D341Med (cell line): ENCODE measurements at places on chromosomes 1 and 21.

DNA sequence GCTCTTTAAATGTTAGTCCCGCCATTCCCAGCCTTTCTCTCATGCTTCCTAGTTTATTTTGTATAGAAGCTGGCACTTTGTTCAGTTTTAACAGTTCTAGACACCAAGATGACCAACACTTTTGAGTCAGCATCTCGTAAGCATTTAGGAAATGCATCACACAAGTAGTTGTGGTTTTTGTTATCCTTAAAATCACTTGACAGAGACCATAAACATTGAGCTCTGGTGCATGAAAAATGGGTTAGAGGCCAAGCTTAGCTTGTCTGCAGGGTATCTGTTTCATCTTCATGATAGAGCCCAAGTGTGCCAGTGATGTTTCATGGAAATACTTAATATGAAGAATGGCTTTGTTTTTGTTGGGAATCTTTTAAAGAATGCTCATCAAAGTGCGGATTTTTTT lies 159.7 kb downstream of the DISP1 start:
- no peak for DNase-seq

DNA sequence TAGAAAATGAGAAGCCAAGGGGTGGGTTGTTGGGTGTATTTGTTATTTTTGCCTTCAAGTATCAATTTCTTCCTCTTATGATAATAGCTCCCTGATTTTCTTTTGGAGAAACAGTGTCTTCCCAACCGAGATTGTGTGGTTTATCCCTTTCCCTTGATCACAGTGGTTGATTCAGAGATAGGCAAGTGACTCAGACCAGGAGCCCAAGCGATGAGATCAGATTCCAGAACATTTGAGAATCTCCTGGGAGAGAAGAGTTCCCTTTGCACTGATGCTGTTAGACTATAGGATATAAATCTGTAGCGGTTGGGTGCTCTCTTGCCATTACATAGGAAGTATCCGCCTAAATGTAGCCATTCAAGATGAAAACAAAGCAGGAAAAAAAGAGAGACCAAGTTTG lies 90.1 kb upstream of the WDR26 start:
- no peak for DNase-seq

GRCh38 chr1:222634180-222635013 lies 16.5 kb downstream of the MIA3 start:
- DNase-seq: peak; percentile 71

DNA sequence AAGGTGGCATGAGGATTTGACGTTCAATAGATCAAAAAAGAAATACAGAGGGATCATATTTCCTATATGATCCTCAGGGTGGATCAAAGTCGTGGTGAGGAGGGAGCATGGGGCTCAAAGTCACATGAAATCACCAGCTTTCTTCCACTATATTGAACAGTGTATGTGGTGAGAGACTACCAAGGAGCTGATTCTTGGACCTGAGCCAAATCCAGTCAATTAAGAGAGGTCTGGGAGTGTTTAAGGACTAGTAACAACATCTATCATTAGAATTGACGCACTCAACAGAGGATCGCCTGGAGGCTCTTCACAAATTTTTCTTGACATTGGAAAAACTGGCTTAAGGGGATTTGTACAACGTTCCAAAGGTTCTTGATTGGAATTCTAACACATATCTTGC lies 267.7 kb upstream of the PROX1 start:
- DNase-seq: no peak

GRCh38 chr1:211781260-211781659 lies 49.3 kb downstream of the LPGAT1 start:
- DNase-seq: no peak

DNA sequence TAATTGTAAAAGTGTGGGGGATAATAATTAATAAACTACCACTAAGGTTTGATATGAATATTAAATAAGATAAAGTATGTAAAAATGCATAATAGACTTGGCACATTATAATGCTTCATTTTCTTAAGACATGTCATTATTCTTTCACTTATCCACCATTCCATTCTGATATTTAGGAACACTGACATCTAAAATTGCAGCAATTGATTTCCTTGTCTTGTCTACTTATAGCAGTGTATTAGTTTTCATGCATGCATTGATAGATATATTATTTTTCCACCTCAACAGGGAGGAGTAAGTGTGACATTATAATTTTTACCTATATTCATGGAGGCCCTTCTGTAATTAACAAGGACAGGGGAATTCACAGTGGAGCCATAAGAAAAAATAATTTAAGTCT lies 41.6 kb upstream of the RGS4 start:
- DNase-seq: no peak

DNA sequence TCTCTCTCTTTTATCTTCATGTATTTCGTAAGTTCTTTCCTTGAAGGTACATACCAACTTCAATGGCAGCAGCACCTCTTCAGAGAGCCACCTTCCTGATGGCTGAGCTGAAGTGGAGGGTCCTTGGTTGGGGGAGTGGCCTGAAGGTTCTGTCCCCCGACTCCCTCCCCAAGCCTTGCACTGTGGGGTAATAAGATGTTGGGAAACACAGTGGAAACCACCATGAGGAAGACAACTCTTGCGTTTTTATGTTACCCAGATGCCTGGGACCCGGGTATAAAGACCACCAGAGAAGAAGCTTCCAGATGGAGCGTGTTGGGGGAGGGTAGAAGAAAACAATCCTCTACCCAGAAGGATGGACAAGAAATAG lies 794 bp downstream of the KRTAP12-3 start:
- no peak for DNase-seq

GRCh38 chr1:25148673-25149300 lies 83.5 kb downstream of the SYF2 start:
- no peak for DNase-seq

DNA sequence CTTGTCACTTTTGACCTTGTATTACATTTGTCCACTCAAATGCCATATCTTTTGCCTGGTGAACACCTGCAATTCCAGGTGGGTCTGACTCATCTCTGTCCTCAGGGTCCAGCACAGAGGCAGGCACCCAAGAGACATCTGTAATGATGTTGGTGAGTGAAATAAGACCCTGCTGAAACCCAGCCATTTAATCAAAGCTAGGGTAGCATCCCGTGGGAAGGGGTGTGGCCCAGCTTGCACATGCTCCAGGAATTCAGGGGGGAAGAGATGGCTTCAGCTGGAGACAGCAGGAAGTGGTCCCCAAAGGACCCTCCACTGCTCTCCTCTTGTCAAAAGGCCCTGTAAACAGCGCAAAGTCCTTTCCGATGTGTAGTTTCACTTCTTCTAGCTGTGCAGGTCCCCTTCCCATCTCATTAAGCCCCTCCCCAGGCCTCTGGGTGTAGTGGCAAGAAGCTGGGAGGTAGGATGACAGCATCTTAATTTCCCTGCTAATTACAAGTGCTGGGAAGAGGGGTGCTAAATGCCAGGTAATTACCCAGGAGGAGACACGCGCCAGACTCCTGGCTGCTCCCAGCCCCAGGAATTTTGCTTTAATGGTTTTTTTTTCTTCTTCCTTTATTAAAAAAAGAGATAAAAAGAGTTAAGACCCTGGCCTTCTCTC lies 54.4 kb upstream of the TRABD2B start:
- no peak for DNase-seq
